Heart right ventricle (tissue), 16 donors: ENCODE measurements at places on chromosomes 2 and 18. TPM values are rescaled to one million over a fixed set of nuclear protein-coding genes. Genes with fewer than 3 reads are reported as not detected.

DNA sequence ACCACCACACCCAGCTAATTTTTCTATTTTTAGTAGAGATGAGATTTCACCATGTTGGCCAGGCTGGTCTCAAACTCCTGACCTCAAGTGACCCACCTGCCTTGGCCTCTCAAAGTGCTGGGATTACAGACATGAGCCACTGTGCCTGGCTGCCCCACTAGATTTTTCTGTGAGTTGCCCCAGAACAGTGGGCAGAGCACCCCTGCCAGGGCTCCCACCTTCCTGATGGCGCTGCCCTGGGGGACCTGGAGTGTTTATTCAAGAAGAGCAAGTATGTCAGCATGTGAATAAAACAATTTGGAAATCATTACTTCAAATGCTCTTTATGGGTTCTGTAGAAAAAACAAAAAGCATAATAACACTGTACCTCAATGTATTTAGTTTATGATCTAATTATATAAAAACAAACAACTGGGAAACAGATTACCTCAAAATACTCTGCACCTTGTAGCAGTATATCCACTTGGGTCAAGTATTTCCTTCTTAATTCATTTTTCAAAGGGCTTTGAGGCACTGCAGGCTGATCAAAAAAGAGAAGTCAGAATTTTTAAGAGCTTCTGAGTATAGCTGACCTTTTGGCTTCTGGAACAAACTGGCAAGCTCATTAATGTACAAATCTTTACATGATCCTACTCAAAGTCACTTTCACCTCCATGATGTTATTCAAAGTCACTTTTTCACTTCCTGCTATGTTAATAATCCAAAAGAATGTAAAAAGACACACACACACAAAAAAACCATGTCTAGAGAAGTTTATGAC, 8.9 kb downstream of the HJURP start:
- no peak overlapping the region for H3K27ac ChIP-seq
- H3K36me3 ChIP-seq, result peaks cover 96% of the 10 kb centered on the region
- H3K27me3 ChIP-seq, result no peaks in the 10 kb centered on the region

DNA sequence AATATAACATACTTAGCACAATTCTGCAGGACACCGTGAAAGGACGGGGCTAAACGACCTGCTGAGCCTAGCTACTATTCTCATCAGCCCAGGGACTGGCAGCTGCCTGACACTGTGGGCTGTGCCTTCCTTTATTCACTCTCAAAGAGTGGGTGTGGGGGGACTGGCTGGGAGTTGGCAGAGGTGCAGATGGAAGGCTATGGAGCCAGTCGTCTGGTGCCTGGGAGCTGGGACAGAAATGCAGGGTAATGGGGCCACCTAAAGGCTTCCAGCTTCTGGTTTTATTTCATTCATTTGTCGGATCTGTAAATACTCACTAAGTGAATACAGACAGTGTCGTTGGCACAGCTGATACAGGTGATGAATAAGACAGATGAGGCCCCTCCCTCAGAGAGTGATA, 56.0 kb upstream of the NFU1 start:
- no peaks in the 10 kb centered on the region for H3K4me1 ChIP-seq
- H3K27me3 ChIP-seq, result no peaks in the 10 kb centered on the region
- H3K4me3 ChIP-seq, result no peak overlapping the region
- H3K36me3 ChIP-seq, result no peaks in the 10 kb centered on the region
- no peak overlapping the region for H3K27ac ChIP-seq
- DNase-seq, result peak; percentile 35

- H3K4me3 ChIP-seq, result no peak overlapping the region
- DNase-seq, result no peak
- no peaks in the 10 kb centered on the region for H3K4me1 ChIP-seq
- H3K36me3 ChIP-seq, result no peaks in the 10 kb centered on the region
These were observed 84.0 kb upstream of the NEUROD1 start for GRCh38 chr2:181764095-181764963.

DNA sequence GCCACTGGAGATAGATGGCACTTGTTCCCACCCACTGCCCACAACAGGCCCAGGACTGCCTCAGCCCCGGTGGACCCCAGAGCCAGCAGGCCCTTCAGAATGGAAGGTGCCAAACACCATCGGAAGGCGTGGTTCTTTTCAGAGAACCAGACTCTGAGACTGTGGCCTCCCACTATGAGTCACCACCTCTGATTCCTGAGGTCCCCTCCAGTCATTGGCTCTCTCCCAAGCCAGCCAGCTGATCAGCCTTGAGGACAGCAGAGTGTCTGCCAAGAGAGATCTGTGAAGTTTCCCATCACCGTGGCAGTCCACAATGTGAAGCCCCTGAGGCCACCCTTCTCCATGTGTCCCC, 10.4 kb upstream of the MAP3K2 start:
- no peaks in the 10 kb centered on the region for H3K27me3 ChIP-seq
- H3K4me1 ChIP-seq, result peaks cover 16% of the 10 kb centered on the region
- no peak overlapping the region for H3K27ac ChIP-seq
- H3K4me3 ChIP-seq, result no peak overlapping the region

DNA sequence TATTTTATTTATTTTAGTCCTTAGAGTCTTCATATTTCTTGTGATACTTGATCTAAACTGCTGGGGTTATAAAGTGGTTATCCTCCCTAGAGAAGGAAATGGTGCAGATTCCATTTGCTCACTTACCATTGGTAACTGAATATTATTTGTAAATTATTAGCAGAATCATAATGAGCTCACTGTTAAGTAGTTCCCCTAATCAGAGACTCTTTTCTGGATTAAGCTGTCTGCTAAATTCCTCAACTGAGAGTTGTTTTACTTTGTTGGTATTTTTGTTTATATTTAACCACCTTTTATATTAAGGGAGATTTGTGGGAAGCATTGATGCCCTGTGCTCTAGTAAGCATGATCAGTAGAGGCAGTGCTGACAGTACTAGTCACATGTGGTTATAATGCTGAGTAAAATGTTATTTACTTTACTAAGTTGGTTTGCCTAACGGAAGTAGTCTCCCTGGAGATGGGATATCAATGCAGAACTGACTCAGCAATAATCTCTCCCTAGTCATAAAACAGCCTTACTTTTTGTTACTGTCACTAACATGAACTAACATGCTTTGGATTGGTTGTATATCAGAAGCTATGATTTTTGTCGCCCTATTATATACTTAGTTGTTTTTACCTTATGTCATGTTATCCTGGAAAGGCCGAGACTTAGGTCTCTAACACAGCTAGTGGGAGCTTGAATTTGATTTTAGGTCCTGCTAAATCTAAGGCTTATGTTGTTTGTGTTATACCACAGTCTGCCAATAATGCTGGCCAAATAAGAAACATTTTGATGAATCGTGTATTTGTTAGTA, 166.7 kb downstream of the MCFD2 start:
- no peak overlapping the region for H3K27ac ChIP-seq
- no peak overlapping the region for H3K4me3 ChIP-seq
- DNase-seq, result no peak
- no peaks in the 10 kb centered on the region for H3K27me3 ChIP-seq
- no peaks in the 10 kb centered on the region for H3K36me3 ChIP-seq

DNA sequence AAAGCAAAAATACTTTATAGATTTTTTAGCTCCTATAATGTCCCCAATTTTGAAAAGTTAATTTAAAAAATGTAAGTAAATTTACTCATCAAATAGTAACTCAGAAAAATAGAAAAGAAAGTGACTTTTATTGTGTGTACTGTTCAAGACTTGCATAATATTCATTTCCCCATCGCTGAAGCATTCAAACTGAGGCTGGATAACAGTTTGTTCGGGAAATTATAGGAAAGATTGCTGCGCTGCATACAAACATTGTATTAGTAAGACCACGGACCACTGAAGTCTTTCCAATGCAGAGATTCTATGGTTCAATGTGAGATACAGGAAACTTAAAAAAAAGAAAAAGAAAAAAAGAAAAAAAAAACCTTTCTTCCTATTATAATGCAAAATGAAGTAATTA, 10.4 kb downstream of the STK17B start:
- no peaks in the 10 kb centered on the region for H3K36me3 ChIP-seq
- no peak for DNase-seq
- peak overlapping the region; percentile 31 for H3K27ac ChIP-seq
- no peak overlapping the region for H3K4me3 ChIP-seq

- no peak for DNase-seq
- no peaks in the 10 kb centered on the region for H3K4me1 ChIP-seq
- peaks cover 44% of the 10 kb centered on the region for H3K36me3 ChIP-seq
- H3K4me3 ChIP-seq, result no peak overlapping the region
- no peaks in the 10 kb centered on the region for H3K27me3 ChIP-seq
These were observed 81.2 kb downstream of the GPD2 start for GRCh38 chr2:156517419-156517818.

GRCh38 chr18:72187956-72188355, 356.2 kb downstream of the CBLN2 start:
- no peak overlapping the region for H3K27ac ChIP-seq
- no peaks in the 10 kb centered on the region for H3K36me3 ChIP-seq
- H3K4me1 ChIP-seq, result no peaks in the 10 kb centered on the region
- no peak for DNase-seq
- H3K4me3 ChIP-seq, result no peak overlapping the region

- H3K27ac ChIP-seq, result no peak overlapping the region
- DNase-seq, result no peak
- no peak overlapping the region for H3K4me3 ChIP-seq
- H3K4me1 ChIP-seq, result peaks cover 10% of the 10 kb centered on the region
These were observed 64.5 kb upstream of the ADAM23 start for GRCh38 chr2:206378835-206379234.

DNA sequence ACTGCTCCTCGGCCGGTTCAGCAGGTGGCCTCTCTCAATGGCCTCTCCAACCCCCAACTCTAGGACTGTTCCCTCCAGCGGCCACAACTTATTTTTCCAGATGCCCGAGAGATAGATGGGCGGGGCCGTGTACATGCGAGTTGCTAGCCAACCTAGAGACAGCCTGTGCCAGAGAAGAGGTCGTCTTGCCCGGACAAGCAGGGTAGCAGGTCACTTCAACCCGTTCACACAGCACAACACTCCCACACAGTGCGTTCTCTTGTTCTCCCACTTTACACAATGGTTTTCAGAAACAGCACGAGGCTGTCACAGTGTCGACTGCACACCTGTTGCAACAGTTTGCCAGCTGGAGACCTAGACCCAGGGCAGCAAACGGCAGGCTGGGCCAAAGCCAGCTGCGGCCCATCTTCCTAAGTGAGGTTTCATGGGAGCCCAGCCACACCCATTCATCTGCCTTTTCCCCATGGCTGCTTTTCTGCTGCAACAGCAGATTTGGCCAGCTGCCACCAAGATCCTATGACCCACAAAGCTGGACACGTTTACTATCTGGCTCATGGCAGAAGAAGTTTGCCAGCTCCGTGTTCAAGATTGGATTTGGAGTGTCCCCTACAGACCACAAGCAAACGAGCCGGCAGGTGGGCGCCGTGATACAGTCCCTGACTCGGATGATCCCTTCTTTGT, 7.3 kb upstream of the PRLH start:
- peaks cover 9% of the 10 kb centered on the region for H3K4me1 ChIP-seq
- no peaks in the 10 kb centered on the region for H3K36me3 ChIP-seq
- H3K4me3 ChIP-seq, result no peak overlapping the region
- H3K27me3 ChIP-seq, result no peaks in the 10 kb centered on the region
- H3K27ac ChIP-seq, result no peak overlapping the region

Gene CENPA
- total RNA-seq, result 3.3 TPM

Gene TMBIM1
- total RNA-seq, result 85.3 TPM

Gene NYAP2
- total RNA-seq, result not detected

Gene APLF
- 6.5 TPM for total RNA-seq

Gene NFATC1
- 19.4 TPM for total RNA-seq

Gene CHRNG
- total RNA-seq, result not detected
